ENCODE measurements at places on chromosomes 6 and 20.

- H3K27me3 ChIP-seq, result no peaks in the 10 kb centered on the region
- no peak overlapping the region for H3K27ac ChIP-seq
- no peak overlapping the region for H3K4me3 ChIP-seq
Measured at GRCh38 chr6:139591075-139591865, 216.8 kb upstream of the CITED2 start.

- H3K4me1 ChIP-seq, result peaks cover 12% of the 10 kb centered on the region
- H3K27ac ChIP-seq, result no peak overlapping the region
- no peak overlapping the region for H3K4me3 ChIP-seq
- no peaks in the 10 kb centered on the region for H3K27me3 ChIP-seq
Measured at GRCh38 chr20:11195899-11196558, 522.2 kb upstream of the JAG1 start.

DNA sequence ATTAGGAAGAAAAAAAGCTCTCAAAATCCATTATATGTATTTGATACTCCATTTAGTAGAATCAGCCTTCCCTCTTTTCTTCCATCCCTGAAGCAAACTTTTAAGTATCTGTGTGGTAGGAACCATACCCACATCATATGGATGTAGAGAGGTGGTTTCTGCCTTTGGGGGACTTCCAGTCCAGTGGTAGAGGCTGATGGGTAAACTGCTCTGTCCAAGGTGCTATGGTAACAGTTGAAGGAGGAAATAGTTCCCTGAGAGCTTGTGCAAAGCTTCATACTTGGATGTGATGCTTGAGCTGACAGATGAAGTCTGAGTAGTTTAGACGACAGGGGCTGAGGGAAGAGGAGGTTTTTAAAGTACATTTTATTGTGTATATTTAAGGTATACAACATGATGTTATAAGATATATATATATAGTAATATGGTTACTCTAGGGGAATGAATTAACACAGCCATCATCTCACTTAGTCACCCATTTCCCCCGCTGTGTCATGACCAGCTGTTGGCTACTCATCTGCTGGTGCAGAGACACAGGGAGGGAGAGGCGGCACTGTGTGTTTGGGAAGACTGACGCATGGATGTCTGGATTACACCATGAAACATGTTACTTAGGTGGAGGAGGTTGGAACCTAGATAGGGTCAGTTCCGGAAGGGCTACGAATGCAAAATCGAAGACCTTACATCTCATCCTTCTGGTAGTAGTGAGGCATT lies 185.2 kb downstream of the FARS2 start:
- H3K4me3 ChIP-seq, result no peak overlapping the region
- H3K4me1 ChIP-seq, result no peaks in the 10 kb centered on the region
- no peak overlapping the region for H3K27ac ChIP-seq
- H3K36me3 ChIP-seq, result no peaks in the 10 kb centered on the region
- DNase-seq, result no peak
- no peaks in the 10 kb centered on the region for H3K27me3 ChIP-seq

- no peak overlapping the region for H3K27ac ChIP-seq
- DNase-seq, result no peak
- H3K4me3 ChIP-seq, result no peak overlapping the region
- no peaks in the 10 kb centered on the region for H3K27me3 ChIP-seq
- no peaks in the 10 kb centered on the region for H3K4me1 ChIP-seq
Measured at GRCh38 chr6:53673162-53673727, 7.7 kb upstream of the KLHL31 start.

- H3K4me1 ChIP-seq, result peaks cover 12% of the 10 kb centered on the region
- H3K27me3 ChIP-seq, result no peaks in the 10 kb centered on the region
- peak overlapping the region; percentile 30 for H3K27ac ChIP-seq
Measured at GRCh38 chr6:105781915-105782314, 304.2 kb upstream of the PRDM1 start.

DNA sequence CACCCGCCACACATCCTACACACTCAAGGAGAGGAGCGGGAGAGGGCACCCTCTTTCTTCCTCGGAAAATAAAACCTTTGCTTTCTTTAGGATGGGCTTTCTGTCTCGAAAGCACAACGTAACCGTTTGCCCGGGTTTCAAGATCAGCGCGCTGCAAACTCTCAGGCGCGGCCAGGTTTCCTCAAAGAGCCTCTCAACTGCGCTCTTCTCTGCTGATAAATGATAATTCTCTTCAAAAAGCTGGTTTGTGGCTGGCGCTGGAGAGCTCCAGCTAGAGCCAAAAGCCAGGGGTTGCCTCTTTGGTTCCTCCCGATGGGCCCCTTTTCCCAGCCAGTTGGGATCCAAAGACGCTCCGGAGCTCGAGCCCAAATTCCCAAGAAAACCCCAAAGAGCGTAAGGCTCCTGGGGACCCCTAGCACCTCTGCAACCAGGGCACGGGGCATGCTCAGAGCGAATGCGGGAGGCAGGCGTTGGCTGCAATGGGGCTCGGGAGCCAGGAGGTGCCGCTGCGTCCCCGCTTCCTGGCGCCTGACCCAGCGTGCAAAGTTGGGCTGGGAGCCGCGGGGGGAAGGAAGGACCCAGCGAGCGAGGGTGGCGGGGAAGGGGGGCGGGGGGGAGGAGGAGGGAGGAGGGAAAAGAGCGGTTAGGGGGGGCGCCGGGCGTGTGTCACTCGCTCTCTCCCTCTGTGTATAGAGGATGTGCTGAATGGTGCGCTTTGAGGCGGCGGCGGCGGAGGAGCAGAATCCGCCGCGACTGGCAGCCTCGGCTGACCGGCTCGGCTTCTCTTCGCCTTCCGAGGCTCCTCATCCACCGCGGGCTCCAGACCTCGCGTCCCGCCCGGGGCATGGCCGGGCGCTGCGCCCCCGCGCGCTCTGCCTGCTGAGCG lies at the start of gene PLCB1:
TSS of gene PLCB1 (plus strand) at position 669 of the 886 bp plus-strand sequence. CDS start 386 bp downstream, outside the sequence.
- peak within 1 kb of the TSS; percentile 89 for H3K27ac ChIP-seq
- H3K27me3 ChIP-seq, result no peaks in the 10 kb centered on the region
- no peak for DNase-seq

GRCh38 chr6:170224694-170225660 lies 65.9 kb downstream of the DLL1 start:
- H3K4me3 ChIP-seq, result no peak overlapping the region
- no peak overlapping the region for H3K27ac ChIP-seq
- DNase-seq, result no peak
- peaks cover 28% of the 10 kb centered on the region for H3K4me1 ChIP-seq
- H3K36me3 ChIP-seq, result no peaks in the 10 kb centered on the region

- no peaks in the 10 kb centered on the region for H3K27me3 ChIP-seq
- H3K4me1 ChIP-seq, result no peaks in the 10 kb centered on the region
- no peak for DNase-seq
- no peak overlapping the region for H3K4me3 ChIP-seq
Measured at GRCh38 chr6:167244064-167244960, 46.8 kb upstream of the UNC93A start.

DNA sequence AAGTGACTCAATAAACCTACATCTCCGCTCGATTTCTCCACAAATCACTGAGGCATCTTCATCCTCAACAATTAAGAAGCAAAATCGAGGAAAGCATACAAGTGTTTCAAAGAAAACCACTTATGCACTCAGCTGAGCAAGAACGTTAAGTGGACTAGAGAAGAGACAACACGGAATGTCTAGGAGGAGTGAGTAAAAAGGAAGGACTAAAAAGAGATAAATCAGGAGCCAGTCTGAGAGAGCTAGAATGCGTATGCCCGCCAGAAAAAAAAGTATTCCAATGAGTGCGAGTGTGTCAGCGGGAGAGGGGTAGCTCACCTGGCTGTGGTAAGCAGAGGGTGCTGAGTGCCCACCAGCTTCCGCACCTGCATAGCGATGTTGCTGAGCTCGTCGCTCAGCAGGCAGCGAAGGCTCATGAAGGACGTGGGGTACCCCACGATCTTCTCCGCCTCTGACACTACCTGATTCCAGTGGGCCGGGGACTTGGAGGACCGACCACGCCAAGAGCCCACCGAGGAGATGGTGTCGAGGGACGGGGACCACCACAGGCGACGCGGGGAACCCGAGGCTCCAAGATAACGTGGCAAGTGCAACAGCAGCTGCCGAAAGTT lies 587 bp downstream of the PDSS2 start:
- H3K27me3 ChIP-seq, result no peaks in the 10 kb centered on the region
- peaks cover 18% of the 10 kb centered on the region for H3K4me1 ChIP-seq
- H3K36me3 ChIP-seq, result no peaks in the 10 kb centered on the region
- H3K4me3 ChIP-seq, result peak overlapping the region; percentile 92
- no peak for DNase-seq

DNA sequence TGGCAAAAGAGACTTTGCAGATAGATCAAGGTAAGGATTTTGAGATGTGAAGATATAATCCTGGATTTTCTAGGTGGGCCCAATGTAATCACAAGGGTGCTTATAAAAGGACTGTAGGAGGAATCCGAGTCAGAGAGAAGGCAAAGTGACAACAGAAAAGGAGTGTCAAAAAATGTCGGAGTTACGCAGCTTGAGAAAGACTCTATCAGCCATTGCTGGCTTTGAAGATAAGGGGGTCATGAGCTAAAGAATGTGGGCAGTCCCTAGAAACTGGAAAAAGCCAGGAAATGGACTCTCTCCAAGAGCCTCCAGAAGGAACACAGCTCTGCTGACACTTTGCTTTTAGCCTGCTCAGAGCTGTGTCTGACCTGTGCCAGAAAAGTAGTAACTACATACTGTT lies 8.7 kb upstream of the RWDD1 start:
- no peaks in the 10 kb centered on the region for H3K4me1 ChIP-seq
- H3K27me3 ChIP-seq, result no peaks in the 10 kb centered on the region
- H3K4me3 ChIP-seq, result no peak overlapping the region
- H3K36me3 ChIP-seq, result no peaks in the 10 kb centered on the region
- no peak for DNase-seq

GRCh38 chr20:18504479-18505060 lies 3.2 kb upstream of the SEC23B start:
- H3K27me3 ChIP-seq, result no peaks in the 10 kb centered on the region
- no peak overlapping the region for H3K4me3 ChIP-seq
- H3K27ac ChIP-seq, result no peak overlapping the region

DNA sequence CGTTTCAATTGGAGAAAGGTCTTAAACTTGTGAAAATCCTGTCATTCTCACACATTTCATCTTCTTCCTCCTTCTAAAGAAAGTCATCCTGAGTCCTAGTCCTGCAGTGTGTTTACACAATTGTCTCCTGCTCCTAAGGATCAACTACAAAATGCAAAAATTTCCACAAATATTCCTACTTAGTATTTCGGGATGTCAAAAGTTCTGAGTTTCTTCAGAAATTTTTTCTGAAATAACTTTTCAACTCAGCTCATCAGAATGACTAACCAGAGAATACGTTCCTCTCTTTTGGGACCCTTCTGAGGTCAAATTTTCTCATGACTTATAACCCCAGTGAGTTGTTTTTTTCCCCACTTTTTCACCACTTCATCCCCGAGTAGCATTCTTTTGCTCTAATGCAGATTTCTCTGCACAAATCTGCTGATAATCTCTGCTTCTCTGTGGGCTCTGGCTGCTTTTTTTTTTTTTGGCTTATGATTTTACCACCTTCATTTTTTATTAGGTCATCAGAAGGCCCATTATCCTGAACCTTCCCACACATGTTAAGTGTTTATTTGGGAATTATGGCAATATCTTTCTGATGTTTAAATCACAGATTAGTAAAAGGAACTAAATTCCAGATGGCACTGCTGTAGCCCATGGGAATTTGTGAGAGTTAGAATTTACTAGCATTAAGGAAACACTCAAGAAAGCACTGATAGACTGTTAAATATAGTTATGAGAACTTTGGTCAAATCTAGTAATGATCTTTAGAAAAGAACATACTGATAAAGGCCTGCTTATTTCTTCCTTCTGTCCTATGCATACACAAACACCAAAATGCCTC lies 41.4 kb downstream of the MAP3K5 start:
- H3K27ac ChIP-seq, result no peak overlapping the region
- DNase-seq, result no peak
- H3K4me1 ChIP-seq, result peaks cover 37% of the 10 kb centered on the region
- no peaks in the 10 kb centered on the region for H3K27me3 ChIP-seq

DNA sequence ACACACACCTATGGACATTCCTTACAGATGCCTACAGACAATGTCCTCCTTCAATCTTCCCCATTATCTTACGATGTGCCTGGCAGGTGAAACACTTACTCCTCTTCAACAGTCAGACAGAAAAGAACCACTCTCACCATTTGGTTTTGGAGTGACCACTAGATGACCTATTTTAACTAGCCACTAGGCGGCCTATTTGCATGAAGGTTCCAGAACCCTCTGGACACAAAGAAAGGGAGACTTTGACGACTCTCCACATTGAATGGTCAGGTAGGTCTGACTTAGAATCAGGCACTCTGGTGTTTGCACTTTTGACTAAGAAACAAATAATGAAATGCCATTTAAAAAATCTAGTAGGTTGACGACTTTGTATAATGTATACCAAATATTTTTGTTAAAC lies 42.0 kb downstream of the PNLDC1 start:
- no peak for DNase-seq
- no peaks in the 10 kb centered on the region for H3K36me3 ChIP-seq
- no peaks in the 10 kb centered on the region for H3K27me3 ChIP-seq

DNA sequence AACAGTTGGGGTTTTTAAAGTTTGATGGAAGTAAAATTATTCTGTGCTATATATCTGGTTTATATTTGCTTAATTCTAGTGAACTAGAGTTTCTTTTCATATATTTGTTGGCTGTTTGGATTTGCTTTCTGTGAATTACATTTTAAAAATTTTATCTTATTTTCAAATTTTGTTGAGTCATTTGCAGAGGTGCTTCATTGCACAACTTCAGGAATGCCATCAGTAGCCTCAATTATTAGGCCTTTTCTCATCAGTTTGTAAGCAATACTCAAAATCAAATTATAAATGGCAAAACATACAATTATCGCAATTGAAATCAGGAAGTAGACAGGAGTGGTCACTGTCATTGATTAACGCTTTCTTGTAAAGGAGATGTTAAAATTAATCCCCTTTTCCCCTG lies 96.9 kb downstream of the UBE3D start:
- no peaks in the 10 kb centered on the region for H3K27me3 ChIP-seq
- H3K4me1 ChIP-seq, result no peaks in the 10 kb centered on the region
- no peak overlapping the region for H3K4me3 ChIP-seq

GRCh38 chr20:662277-663192 lies 9.5 kb upstream of the SRXN1 start:
- H3K4me1 ChIP-seq, result peaks cover 5% of the 10 kb centered on the region
- H3K27me3 ChIP-seq, result peaks cover 9% of the 10 kb centered on the region
- no peak overlapping the region for H3K27ac ChIP-seq

DNA sequence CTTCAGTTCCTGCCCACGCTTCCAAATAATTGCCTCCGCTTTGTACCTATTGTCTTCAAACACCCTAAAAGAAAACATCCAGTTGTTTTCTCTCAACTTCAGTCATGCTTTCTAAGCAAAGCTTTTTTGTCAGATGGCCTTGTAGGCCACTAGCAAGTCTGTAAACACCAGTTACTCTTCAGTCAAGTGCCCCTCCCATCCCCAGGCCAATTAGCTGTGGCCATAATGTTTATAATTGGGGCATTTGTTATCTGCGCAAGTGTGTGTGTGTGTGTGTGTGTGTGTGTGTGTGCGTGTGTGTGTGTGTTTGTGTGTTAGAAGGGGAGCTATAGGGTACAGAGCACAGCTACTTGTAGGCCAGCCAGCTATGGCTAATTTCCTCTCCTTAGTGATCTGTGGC lies 272.4 kb upstream of the MARCKS start:
- H3K4me1 ChIP-seq, result no peaks in the 10 kb centered on the region
- no peaks in the 10 kb centered on the region for H3K27me3 ChIP-seq
- no peak overlapping the region for H3K27ac ChIP-seq
- no peaks in the 10 kb centered on the region for H3K36me3 ChIP-seq
